ENCODE measurements at places on chromosomes 4 and X. TPM values are rescaled to one million over a fixed set of nuclear protein-coding genes. Genes with fewer than 3 reads are reported as not detected.

SHROOM4 gene
- 0.03 TPM for total RNA-seq

GRCh38 chr4:67522851-67523671 lies 22.2 kb downstream of the CENPC start:
- no peaks in the 10 kb centered on the region for H3K27me3 ChIP-seq
- no peak overlapping the region for H3K27ac ChIP-seq
- no peaks in the 10 kb centered on the region for H3K4me1 ChIP-seq
- no peak for DNase-seq
- H3K4me3 ChIP-seq: no peak overlapping the region
- H3K36me3 ChIP-seq: no peaks in the 10 kb centered on the region

GRCh38 chrX:30858098-30858497 lies 31.0 kb downstream of the TAB3 start:
- H3K27ac ChIP-seq: no peak overlapping the region
- no peak overlapping the region for H3K4me3 ChIP-seq
- no peaks in the 10 kb centered on the region for H3K27me3 ChIP-seq
- no peak for DNase-seq

GRCh38 chr4:118351851-118352827 lies 664 bp downstream of the PRSS12 start:
- DNase-seq: no peak
- H3K36me3 ChIP-seq: no peaks in the 10 kb centered on the region
- H3K4me3 ChIP-seq: no peak overlapping the region
- H3K27ac ChIP-seq: no peak overlapping the region
- no peaks in the 10 kb centered on the region for H3K4me1 ChIP-seq
- H3K27me3 ChIP-seq: peaks cover 4% of the 10 kb centered on the region

DNA sequence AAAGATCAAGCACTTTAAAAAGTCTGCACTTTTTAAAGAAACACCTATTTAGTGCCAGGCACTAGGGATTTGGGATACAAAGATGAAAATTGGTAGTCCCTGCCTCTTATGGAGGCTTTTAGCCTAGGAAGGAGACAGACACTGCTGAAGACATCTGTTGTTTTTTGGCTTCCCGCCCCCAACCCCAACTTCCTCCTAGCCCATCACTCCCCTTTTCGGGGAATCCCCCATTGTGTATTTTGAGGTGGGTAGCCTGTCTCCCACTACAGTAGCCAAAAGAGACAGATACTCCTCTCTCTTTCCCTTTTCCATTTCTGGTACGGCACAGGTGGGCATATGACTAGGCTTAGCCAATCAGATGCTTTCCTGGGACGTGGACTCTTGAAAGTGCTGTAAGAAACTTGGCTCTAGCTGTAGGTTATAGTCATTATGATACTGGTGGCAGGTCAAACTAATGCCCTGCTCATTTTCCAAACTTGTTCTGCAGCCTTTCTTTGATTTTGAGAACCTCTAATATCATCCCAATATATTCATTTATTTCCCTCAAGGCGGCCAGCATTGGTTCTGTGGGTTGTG lies 194.6 kb upstream of the RBPJ start:
- no peak overlapping the region for H3K27ac ChIP-seq
- no peak overlapping the region for H3K4me3 ChIP-seq
- peak; percentile 59 for DNase-seq
- peaks cover 29% of the 10 kb centered on the region for H3K4me1 ChIP-seq
- H3K36me3 ChIP-seq: no peaks in the 10 kb centered on the region
- no peaks in the 10 kb centered on the region for H3K27me3 ChIP-seq

- H3K27me3 ChIP-seq: no peaks in the 10 kb centered on the region
- H3K36me3 ChIP-seq: no peaks in the 10 kb centered on the region
Observed at GRCh38 chr4:164772076-164772475, 18.1 kb downstream of the SMIM31 start.

PLK4 gene
- 34.7 TPM for total RNA-seq

DNA sequence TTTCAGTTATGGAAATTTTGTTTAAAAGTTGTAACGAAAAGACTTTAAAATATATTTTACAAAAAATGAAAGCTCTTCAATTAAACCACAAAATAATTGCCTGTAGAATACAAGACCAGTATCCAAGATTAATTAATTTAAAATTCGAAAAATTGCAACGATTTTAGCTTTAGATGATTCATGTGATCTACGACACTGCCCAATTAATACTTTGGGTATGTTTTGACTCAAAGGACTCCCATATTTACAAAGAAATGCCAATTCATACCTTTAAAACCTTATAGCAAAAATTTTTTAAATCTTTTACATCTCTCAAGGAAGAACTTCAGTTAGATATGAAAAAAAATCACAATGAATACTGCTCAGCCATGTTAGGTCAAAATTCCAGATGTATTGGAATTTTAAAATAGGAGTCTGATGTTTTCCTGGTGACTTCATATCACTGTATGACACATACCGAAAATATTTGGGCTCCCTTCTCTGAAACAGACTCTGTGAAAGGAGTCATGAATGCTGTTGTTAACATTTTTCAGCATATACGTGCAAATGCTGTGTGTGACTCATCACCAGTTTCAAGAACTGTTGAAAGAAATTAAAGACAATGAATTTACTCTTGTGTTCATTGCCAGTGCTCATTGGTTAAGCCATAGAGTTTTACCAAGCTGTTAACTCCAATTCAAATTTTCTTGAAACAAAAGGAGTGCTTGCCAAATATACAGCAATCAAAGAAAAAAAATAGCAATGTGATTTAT lies 13.8 kb upstream of the SMS start:
- DNase-seq: no peak
- H3K36me3 ChIP-seq: no peaks in the 10 kb centered on the region
- no peak overlapping the region for H3K4me3 ChIP-seq
- H3K27ac ChIP-seq: no peak overlapping the region
- H3K27me3 ChIP-seq: no peaks in the 10 kb centered on the region

- no peaks in the 10 kb centered on the region for H3K36me3 ChIP-seq
- no peaks in the 10 kb centered on the region for H3K27me3 ChIP-seq
- no peak overlapping the region for H3K4me3 ChIP-seq
- DNase-seq: no peak
Observed at GRCh38 chr4:112748352-112748878, 111.5 kb downstream of the LARP7 start.

- H3K27ac ChIP-seq: no peak overlapping the region
- no peak overlapping the region for H3K4me3 ChIP-seq
- H3K27me3 ChIP-seq: no peaks in the 10 kb centered on the region
- DNase-seq: no peak
Observed at GRCh38 chrX:47515941-47516665, 33.1 kb upstream of the ZNF41 start.

ZCCHC18 gene
- 1.7 TPM for total RNA-seq

GRCh38 chrX:153592966-153593688 lies 5.8 kb downstream of the CCNQ start:
- DNase-seq: no peak
- no peaks in the 10 kb centered on the region for H3K4me1 ChIP-seq
- no peak overlapping the region for H3K27ac ChIP-seq

All from GM12878 (cell line).